Frontal cortex (tissue), 4 donors: ENCODE measurements at places on chromosomes 3 and 15. TPM values are rescaled to one million over a fixed set of nuclear protein-coding genes. Genes with fewer than 3 reads are reported as not detected.

The MUSTN1 gene
- not detected for total RNA-seq

DNA sequence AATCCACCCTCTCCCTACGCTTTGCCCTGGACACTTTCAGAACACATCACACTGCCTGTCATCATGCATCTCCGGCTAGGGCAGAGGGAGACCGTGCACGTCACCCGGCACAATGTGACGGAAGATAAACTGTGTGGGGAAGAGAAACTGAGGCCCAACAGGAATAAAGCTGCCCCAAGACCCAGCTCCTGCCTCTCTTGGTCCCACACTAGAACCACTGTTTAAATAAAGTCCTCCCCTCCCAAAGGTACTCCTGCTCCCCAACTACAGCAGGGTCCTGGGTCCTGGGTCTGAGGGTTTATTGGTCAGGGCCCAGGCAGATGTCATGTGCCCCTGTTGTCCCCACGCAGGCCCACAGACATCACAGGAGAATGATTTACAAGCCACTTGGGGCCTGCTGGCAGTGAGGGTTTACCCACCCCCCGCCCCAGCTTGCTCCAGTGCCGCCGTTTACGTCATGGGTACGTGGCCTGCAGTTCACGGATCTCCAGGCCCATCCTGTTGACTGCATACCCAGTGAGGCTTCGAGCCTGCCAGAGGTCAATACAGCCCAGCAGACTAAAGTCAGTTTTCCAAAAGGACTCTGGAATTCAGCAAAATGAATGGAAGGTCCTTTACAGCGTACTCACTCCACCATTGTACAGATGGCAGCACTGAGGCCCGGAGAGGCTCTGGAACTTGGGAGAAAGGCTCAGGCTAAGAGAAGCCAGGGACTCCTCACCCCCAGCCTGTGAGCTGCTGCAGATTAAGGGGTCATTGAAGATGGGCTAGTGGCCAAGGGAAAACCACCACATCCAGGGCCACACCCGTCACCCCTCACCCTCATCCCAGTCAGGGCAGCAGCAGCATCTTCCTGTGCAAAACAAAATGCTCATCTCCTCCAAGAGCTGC is 23.2 kb downstream of the ALS2CL start:
- peak; percentile 0 for DNase-seq

DNA sequence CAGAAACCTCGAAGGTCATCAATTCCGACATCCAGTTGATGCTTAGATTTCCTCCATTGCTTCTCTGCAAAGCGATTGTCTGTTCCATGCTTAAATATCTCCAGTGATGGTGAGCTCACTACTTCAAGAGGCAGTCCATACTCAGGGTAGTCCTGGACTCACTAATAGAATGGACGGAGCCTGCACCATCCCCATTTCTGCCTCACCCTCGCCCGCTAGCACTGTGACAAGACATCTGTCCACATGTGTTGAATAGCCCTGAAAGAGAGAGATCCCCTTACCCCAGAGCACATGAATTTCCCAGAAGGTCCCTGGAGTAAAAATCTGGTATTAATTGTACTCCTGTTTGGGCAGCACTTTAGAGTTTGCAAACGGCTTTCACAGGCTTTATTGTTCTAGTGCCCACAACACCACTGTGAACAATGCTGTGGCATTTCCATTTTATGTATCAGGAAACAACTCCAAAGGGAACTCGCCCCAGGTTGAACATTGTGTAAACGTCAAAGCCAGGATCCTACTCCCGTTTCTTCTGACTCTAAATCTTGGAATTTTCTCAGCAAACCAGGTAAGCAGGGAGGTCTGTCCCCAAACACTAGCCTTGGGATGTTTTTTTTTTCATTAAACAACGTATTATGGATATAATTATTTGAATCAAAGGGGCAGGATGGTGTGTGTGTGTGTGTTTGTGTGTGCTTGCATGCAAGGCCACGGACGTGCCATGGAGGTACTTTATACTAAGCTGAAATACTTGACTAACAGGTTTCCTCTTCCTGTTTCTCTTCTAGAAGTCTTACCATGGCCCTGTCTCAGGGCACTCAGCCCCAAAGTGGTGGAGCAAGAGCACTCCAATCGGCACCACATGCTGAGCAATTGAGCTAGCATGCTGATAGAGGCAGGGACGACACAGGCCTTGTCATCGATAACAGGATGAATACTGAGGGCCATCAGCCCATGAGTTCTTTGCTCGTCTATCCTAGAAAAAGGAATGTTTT is 198.3 kb downstream of the OPA1 start:
- DNase-seq, result no peak

GRCh38 chr3:56342475-56342874 is 125.8 kb downstream of the ERC2 start:
- DNase-seq, result no peak

DNA sequence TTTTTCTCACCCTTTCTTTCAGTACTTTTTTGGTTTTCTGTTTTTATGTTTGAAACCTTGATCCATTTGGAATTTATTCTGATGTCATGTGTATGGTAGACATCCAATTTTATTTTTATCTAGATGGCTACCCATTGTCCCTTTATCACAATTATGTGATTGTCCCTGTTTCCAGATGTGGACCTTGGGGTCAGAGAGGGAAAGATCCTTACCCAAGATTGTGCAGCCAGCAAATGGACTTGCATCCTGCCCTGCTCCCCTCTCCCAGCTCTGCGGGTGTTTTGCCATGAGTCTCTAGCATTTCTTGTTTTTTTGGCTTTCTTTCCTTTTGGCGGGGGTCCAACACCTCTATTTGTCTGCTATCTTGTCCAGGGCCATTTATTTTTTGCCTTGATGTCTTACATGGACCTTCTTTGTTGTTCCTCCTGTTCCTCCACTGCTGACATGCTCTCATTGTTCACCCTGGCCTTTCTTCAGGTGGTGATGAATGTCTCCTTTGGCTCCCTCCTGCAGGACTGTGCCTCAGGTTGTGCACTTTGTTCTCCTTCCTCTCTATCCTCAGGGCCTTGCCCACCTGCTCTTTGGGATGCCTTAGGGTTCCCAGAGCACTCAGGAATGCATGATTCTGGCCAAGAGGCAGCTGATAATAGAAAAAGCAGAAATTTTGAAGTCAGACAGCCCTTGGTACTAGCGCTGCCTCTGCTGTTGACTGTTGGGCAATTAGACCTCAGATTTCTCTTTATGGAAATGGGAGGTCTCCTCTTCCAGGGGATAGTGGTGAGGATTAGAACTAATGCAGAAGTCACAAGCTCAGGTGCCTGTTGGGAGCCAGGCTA is 84.3 kb downstream of the EEFSEC start:
- no peak for DNase-seq

GRCh38 chr3:63968612-63969350 is 54.5 kb downstream of the PSMD6 start:
- DNase-seq, result no peak
